Activated CD4-positive, alpha-beta T cell treated with anti-CD3 and anti-CD28 coated beads, Interleukin-2, amount 10 ng/mL, durations not matched to agents 7 days and 5 days (primary cell): ENCODE measurements at places on chromosomes 6 and 20. TPM values are rescaled to one million over a fixed set of nuclear protein-coding genes. Genes with fewer than 3 reads are reported as not detected.

- no peak for DNase-seq
These were observed 4.2 kb downstream of the MYCT1 start for GRCh38 chr6:152701863-152702401.

DNA sequence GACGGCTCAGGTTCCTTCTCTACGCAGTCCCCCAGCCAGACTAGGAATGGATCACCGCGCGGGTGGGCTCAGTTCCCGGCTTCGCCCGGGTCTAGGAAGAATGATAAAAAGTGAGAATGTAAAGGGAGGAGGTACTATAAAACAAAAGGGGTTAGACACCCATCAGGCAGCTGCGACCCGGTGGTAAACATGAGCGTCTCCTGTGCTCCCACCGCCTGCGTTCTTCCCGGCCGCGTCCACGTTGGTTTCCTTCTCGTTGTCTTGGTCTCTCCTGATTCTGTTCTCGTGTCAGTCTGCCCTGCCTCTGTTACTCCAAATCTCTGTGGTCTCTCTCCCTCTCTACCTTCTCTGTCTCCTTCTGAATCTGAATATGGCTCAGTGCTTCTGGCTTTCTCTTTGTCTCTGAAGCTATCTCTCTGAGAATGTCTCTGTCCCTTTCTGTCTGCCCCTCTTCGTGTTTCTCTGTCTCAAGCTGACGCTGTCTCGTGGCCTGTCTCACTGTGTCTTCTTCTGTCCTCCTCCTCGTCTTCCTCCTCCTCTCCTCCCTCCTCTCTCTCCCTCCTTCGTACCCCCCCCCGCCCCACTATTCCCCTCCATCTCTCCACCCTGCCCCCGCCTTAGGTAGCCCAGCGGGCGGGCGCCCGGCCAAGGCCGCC, 41.6 kb upstream of the FOXP4 start:
- DNase-seq = no peak

DNA sequence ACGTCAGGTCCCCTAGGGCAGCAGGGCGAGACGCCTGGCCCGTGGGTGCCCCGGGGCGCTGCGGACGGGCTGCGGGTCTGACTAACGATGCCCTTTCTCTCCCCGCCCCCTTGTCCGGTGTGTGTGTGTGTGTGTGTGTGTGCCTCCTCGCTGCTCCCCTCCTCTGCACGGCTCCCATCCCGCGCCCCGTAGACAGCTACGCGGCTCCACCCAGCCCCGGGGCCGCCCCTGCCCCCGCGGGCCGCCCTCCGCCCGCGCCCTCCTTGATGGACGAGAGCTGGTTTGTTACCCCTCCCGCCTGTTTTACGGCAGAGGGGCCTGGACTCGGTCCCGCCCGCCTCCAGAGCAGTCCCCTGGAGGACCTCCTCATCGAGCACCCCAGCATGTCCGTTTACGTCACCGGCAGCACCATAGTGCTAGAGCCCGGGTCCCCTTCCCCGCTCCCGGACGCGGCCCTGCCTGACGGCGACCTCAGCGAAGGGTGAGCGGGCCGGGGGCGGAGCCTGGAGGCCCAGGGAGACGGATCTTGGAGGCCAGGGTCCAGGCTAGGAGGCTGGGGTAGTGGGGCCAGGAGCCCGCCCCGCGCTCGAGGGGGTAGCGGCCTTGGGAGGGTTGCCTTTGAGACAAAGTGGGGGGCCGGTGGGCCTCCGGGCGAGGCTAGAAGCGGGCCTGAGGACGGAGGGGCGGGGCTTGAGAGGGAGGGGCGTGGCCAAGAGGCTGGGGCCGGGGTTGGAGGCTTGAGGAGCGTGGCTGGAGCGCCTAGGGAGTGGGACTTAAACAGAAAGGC, 5.1 kb downstream of the TP53INP2 start:
- peak; percentile 77 for DNase-seq

- DNase-seq = no peak
These were observed 26.9 kb upstream of the PPP1R3G start for GRCh38 chr6:5058254-5058653.

DNA sequence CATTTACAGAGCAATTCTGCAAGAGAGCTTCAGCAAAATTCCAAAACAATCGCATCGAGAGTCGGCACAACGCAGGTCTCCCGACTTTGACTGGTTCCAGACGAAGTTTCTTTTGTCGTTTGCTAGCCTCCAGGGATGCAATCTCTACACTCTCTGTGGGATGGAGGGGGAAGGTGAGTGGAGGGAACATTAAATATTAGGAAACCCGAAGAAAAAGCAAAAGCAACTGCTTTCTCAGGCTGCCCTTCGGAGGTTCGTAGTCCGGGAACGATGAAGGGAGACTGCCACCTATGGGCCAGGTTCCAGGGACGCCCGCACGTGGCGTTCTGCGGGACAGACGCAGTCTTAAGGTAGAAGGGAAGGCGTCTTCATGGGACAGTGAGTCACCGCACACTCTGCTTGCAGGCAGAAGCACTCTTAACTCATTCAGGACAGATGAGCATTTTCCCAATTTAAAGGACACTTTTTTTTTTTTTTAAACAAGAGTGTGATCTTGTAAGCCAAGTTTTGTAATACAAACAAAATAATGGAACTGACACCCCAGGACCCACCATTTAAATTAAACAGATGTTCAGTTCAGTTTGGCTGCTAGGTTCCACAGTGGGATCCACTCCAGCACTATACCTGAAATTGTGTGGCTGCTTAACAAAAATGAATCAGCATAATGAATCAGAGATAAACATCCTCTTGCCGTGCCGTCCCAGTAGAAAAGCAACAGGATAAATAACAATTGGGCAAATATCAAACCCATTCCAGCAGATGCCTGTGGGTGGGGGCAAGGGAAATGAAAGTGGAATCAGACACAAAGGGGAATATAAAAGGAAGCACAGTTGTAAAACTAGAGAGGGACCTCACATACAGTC, 65.8 kb upstream of the ARMC2 start:
- DNase-seq = peak; percentile 85

DNA sequence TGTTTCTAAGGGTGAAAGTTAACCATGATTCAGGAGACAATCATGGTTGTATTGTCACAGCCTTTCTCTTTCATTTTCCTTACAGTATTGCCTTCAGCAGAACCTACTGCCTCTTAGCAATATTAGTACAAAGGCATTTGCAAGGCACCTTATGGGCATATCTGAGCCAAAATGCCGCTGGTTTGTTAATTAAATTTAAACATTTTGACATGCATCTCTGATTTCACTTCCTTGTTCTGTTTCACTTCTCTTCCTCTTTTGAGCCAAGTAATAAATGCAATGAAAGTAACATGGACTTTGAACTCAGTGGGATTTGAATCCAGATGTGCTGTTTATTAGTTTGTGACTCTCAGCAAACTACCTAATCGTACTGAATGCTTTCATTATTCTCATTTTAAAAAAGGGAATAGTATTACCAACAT, 467.4 kb upstream of the CITED2 start:
- DNase-seq = no peak

DNA sequence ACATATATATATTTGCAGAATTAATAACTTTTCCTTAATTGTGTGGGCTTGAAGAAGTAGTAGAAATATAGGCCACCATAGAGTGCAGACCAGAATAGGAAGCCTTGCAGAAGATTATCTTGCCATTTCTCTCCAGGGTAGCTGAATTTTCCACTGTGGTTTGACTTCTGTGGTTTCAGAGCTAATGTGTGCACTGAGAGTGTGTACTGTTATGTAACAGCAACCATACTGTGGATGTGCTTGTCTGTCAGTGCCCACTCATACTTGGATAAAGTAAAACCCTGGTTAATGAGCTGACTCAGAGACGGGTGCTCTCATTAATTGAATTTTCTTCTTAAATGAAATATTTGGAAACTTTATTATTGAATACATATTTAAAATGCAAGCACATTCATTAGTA, 57.2 kb downstream of the CEP43 start:
- peak; percentile 18 for DNase-seq

DNA sequence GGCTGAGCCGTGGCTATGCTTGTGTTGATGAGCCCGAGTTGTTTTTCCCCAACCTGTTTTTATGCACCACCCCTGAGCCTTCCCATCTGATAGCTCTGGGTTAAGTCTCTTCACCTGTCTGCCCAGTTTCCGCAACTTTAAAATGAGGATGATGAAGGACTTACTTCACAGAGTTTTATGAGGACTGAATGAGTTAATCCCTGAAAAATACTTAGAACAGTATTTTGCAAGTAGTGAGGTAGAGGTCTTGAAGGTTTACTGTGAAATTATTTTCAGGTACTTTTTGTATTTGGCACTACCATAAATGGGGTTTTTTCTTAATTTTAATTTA, 3.2 kb downstream of the MTG2 start:
- DNase-seq = no peak

DNA sequence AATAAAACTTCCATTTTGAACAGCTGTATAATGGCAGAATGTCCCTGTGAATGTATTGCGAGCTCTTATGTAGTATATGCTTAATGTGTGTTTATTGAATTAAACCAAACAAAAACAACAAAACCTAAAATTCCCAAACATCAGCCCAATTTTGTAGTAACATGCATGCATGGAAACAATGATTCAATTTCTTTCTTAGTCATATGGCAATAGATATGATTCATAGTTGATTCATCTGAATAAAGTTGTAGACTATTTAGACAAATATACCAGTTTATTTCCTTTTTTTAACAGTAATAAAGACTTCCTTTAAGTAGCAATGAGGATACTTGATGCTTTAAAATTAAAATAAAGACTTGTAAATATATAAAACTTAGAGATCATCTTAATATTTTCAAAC, 670.6 kb downstream of the CD109 start:
- no peak for DNase-seq

- DNase-seq = no peak
These were observed 767 bp downstream of the AP5S1 start for GRCh38 chr20:3820901-3821727.

DNA sequence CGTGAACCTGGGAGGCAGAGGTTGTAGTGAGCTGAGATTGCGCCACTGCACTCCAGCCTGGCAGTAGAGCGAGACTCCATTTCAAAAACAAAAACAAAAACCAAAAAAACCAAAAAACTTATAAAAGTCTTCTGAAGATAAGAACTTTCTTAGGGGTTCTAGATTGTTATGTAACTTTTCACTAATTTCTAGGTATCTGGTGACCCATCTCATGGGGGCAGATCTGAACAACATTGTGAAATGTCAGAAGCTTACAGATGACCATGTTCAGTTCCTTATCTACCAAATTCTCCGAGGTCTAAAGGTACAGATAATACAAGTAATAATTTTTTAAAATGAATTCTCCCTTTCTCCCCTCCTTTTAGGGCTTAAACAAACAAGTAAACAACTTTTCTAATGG, 45.1 kb downstream of the MAPK14 start:
- no peak for DNase-seq

PTCHD4 gene
- total RNA-seq = not detected

AURKA gene
- total RNA-seq = 83.0 TPM

LRRC73 gene
- total RNA-seq = 0.48 TPM

C20orf144 gene
- 0.25 TPM for total RNA-seq

EBF4 gene
- total RNA-seq = 0.64 TPM

BPIFB1 gene
- not detected for total RNA-seq

ADTRP gene
- 2.4 TPM for total RNA-seq

NELFE gene
- total RNA-seq = 72.3 TPM

FOXQ1 gene
- not detected for total RNA-seq

TFB1M gene
- 26.5 TPM for total RNA-seq

KCNQ5 gene
- total RNA-seq = 3.9 TPM

GMPR gene
- 3.3 TPM for total RNA-seq

LY6G5B gene
- 27.4 TPM for total RNA-seq
